Vagina (tissue), 2 donors: ENCODE measurements at places on chromosomes 13 and 19.

- no peak for DNase-seq
These were observed 411.0 kb downstream of the HS6ST3 start for GRCh38 chr13:96500953-96501352.

GRCh38 chr19:15540435-15540834 is 32.1 kb downstream of the CYP4F22 start:
- DNase-seq = no peak

DNA sequence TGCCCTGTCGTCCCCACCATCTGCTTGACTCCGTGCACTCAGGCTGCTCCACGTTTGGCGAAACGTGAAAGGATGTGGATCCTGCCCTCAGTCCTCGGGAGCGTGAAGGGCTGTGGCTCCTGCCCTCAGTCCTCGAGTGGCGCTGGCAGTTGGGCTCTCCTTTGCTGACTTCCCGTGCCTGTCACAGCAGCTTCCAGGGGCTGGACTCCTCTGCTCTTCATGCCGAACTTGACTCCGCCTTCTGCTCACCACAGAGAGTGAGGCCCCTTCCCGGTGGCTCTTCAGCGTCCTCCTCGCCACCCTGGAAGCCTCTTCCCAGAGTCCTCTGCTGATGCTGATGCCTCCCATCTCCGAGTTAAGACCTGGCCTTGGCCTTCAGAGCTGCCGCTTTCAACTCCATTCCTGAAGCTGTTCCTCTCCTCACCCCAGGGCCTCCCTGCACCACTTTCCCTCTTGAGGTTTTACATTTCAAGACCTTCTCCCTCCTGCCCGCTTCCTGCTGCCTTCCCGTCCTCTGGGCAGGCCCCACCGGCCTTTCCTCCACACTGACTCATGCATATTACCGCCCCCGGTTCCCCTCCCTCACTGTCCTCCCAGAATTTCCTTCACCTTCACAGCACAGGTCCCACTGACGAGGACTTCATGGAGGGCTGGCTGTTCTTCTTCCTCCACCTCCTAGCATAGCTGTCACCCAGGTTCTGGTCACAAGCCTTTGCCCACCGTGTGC is 111.7 kb downstream of the SHISA2 start:
- no peak for DNase-seq

DNA sequence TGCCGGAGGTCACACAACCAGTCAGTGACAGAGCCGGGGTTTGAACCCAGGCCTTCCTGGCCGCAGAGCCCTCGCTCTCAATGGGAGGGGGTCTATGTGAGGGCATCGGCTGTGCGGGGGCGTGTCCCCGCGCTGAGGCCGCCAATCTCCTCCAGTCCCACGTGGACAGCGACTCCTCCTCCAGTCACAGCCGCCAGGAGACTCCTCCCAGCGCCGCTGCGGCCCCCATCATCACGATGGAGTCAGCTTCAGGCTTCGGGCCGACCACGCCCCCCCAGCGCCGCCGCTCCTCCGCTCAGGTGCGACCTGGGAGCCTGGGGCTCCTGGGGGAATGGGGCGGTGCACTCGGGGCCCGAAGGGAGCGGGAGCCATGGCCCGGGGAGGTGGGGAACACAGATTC is 6.0 kb downstream of the SPRED3 start:
- DNase-seq = no peak

GRCh38 chr13:79227418-79227817 is 178.6 kb downstream of the RBM26 start:
- DNase-seq = no peak
